Mesangial cell (primary cell): ENCODE measurements at places on chromosomes 13 and 19. TPM values are rescaled to one million over a fixed set of nuclear protein-coding genes. Genes with fewer than 3 reads are reported as not detected.

Gene FUT1
- total RNA-seq, result 0.98 and 2.2 TPM in 2 replicates

Gene ATP1A3
- under 0.01 and 0.49 TPM in 2 replicates for total RNA-seq

Gene MEF2B
- total RNA-seq, result not detected in 2 replicates

Gene KIR3DL1
- total RNA-seq, result not detected in 2 replicates

Gene KIRREL2
- total RNA-seq, result under 0.01 and 0.16 TPM in 2 replicates

Gene ZNF181
- 4.7 and 10.8 TPM in 2 replicates for total RNA-seq

Gene CD79A
- 0.25 and 0.33 TPM in 2 replicates for total RNA-seq

Gene B9D2
- total RNA-seq, result 9.0 and 9.9 TPM in 2 replicates

Gene TYROBP
- not detected in 2 replicates for total RNA-seq

Gene KIR2DL4
- not detected in 2 replicates for total RNA-seq
